ENCODE measurements at places on chromosomes 5 and 9. TPM values are rescaled to one million over a fixed set of nuclear protein-coding genes. Genes with fewer than 3 reads are reported as not detected.

The SV2C gene
- not detected for total RNA-seq

The PRRX2 gene
- total RNA-seq = 6.3 TPM

The CAMK2A gene
- 0.51 TPM for total RNA-seq

The BARHL1 gene
- not detected for total RNA-seq

The OXCT1 gene
- 10.5 TPM for total RNA-seq

The WNT8A gene
- not detected for total RNA-seq

The STK32A gene
- total RNA-seq = not detected

The STKLD1 gene
- total RNA-seq = 0.74 TPM

The SPAAR gene
- not detected for total RNA-seq

The STING1 gene
- total RNA-seq = 22.8 TPM

The PNPLA7 gene
- 3.9 TPM for total RNA-seq
